Substantia nigra (tissue), 51 donors: ENCODE measurements at places on chromosomes 5 and 9.

GRCh38 chr5:143896516-143896915 is 84.6 kb downstream of the HMHB1 start:
- DNase-seq = no peak

DNA sequence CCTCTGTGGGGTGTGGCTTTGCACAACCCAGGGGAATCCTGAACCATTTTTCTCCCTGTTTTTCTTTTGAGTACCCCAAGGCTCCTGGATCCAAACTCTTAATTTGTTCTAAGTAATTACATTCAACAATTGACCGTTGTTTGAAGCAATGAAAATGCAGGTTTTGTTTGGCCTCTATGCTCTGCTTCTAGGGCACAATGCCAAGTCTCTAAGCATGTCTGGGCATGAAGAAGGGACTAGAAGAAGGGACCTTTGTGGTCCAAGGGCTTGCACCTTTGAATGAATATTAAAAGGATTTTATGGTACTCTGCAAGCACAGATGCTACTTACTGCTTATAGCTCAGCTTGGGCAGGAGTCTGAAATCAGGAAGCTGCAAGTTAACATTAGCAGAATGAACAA is 6.6 kb upstream of the ENC1 start:
- no peak for DNase-seq

- no peak for DNase-seq
Measured at GRCh38 chr5:68435611-68436010, 220.1 kb downstream of the PIK3R1 start.

DNA sequence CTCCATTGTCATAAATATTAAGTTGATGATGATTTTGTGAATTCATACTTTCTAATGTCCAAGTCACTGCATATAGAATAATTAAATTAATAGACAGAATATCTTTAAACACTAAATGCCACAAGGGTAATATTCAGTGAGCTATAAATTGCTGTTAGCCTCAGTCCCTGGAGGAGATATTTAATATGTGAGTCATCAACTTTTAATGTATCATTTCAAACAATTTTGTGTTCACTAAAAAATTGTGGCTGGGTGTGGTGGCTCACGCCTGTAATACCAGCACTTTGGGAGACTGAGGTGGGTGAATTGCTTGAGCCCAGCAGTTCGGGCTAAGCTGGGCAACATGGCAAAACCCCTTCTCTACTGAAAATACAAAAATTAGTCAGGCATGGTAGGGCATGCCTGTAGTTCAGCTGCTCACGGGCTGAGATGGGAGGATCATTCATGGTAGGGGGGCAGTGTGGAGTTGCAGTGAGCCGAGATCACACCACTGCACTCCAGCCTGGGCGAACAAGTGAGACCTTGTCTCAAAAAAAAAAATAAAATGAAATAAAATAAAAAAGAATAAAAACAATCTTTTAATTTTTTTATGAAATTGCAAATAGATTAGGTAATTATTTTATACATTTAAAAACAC is 717.3 kb upstream of the CHD1 start:
- no peak for DNase-seq
